Daoy (cell line): ENCODE measurements at places on chromosomes 2 and 18.

DNA sequence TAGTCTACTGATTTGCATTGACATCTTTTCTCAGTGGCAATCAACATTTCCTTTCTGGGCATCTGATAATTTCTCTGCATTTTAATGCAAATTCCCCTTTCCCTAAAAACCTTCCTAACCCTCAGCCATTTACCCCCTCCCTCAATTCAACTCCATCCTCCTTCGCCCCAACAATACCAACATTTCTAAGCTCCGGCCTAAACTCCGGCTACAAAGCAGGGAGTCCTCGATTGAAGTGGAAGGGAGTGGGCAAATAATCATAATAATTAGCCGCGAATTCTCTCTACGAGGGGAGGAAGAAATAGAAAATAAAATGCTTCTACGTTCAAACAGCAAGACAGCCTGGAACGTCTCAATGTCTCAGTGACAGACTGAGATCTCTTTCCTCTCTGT is 4.6 kb downstream of the BCL11A start:
- DNase-seq, result no peak

DNA sequence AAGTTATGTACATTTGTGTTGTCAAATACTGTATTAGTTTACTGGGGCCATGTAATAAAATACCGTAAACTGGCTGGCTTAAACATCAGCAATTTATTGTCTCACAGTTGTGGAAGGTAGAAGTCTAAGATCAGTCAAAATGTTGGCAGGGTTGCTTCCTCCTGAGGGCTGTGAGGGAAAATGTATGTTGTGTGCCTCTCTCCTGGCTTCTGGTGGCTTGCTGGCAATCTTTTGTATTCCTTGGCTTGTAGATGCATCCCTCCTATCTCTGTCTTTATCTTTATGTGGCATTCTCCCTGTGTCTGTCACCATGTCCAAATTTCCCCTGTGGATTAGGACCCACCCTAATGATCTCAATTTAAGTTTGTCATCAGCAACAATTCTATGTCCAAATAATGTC is 37.0 kb upstream of the SLC30A6 start:
- DNase-seq, result no peak

- DNase-seq, result no peak
Measured at GRCh38 chr2:146544701-146545100, 1300.1 kb upstream of the ACVR2A start.

GRCh38 chr2:45973426-45973825 is 322.0 kb downstream of the PRKCE start:
- DNase-seq, result no peak

DNA sequence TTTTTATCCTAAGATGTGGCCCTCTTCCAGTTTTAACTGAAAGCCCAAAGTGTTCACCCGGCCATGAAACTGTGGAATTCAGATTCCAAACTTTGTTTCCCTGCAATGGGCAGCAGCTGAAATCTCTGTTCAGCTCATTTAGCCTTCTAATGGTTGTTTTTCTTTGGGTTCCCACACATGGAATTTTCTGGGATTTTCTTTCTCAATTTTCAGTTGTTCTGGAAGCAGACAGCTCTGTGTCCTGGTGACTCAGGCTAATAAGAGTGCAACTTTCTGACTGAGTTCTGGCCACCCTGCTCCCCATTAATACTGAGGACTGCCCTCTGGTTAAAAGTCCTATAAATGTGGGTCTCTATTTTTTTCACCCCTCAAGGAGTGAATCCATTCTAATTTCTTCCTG is 78.5 kb downstream of the PMS1 start:
- no peak for DNase-seq

DNA sequence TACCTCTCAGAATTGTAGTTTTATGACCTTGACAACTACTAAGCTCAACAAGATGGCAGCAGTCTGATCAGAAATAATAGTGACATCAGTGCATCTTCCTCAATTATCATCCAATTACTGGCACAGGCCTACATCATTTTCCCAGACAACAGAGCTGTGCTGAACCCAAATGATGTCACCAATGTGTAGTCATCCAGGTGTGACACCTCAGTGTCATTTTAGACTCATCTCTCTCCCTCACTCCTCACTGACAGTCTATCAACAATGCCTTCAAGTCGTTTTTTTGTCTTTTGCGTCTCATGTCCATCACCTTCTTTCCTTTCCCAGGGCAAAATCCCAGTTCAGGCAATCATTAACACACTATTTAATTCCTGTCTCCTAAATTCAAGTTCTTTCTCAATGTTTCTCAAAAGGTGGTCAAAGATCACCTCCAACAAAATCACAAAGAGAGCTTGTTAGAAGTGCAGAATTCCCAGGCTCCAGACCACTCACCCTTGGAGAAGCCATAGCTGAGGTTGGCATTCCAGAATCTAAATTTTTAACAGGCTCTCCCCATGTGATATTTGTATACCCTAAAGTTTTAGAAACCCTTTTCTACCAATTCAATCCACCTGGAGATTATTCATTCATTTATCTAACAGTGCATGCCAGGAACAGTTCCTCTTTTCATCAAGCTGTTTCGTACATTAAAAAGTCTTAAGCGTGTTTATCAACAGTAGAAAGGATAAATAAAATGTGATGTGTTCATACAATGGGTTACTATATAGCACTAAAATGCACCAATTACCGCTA is 125.3 kb upstream of the KLF7 start:
- DNase-seq, result no peak
